ENCODE measurements at places on chromosomes 1 and 21.

GRCh38 chr1:234235434-234235881 is 137.8 kb upstream of the COA6 start:
- no peak for DNase-seq

DNA sequence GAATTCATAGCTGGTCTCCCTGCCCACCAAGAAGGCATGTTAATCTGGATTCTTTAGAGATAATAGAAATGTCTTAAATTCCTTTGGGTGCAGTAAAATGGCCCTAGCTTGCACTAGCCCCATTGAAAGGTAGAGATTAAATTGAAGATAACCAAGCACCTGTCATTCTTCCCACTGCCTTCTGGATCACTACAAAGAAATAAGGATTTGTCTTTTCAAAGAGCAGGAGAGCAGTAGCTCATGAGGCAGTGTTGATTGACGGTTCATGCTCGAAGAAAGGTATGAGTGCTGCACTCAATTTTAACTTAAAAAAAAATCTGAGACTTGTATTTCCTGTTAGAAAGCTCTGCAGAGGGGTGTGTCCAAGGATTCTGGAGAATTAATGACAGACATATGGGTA is 74.9 kb upstream of the F3 start:
- DNase-seq, result no peak

GRCh38 chr1:153231363-153231762 is 14.0 kb downstream of the PRR9 start:
- DNase-seq, result no peak

DNA sequence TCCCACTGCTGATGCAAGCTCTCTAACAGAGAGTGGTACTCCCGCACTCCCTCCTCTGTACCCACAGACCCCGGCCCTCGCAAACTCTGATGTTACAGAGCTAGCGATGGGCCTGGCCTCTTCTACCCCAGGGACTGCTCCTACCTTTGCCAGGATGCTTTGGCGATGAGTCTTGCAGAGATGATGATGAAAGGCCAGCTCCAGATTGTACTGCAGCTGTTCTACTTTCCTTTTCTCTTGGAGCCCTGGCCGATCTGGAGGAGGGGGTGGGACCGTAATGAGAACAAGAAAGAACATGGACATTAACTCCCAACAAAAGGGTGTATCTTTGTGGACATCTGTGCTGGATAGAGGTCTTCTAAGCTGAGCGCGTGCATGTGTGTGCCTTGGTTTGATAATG is 6.0 kb upstream of the LINGO4 start:
- no peak for DNase-seq

DNA sequence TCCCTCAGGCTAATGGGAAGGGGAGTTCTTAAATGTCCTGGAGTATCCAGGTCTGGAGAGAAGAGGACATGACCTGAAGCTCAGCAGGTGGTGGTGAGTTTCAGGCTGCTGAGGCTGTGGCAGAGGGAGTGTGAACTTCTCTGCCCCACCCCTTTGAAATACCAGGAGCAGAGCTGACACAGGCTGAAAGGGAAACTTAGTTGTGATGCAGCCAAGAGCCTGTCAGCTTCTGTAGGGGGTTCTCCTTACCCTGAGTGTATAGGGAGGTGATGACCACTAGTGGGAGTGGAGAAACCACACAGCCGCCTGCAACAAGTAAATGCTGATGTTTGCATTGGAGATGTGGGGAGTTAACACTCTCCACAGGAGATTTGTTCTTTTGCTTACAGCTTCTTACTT is 152.3 kb downstream of the FCRL5 start:
- DNase-seq, result no peak

GRCh38 chr1:7726623-7727022 is 44.5 kb upstream of the VAMP3 start:
- DNase-seq, result no peak
